ENCODE measurements at places on chromosomes 2 and 18.
A peak's percentile ranks its signal among the peaks of the same experiment; 100 is the strongest.

DNA sequence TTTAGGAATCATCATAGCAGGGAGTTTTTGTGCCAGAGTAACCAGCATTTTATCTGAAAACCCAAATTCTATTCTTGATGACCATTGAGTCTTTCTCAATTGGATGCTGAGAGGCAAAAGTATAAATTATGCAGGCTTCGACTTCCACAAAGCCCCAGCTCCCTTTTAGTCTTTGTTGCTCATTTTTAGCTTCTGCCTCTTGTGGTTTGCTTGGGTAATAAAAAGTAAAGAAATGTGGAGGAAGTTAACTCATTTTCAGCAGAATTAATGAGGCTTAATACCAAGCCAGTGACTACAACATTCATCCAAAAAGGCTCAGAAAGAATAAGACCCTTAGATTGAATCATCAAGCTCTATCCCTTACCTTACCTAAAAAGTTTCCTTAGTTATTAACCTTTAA lies 18.6 kb downstream of the ERMN start:
- peak; percentile 40 for DNase-seq

DNA sequence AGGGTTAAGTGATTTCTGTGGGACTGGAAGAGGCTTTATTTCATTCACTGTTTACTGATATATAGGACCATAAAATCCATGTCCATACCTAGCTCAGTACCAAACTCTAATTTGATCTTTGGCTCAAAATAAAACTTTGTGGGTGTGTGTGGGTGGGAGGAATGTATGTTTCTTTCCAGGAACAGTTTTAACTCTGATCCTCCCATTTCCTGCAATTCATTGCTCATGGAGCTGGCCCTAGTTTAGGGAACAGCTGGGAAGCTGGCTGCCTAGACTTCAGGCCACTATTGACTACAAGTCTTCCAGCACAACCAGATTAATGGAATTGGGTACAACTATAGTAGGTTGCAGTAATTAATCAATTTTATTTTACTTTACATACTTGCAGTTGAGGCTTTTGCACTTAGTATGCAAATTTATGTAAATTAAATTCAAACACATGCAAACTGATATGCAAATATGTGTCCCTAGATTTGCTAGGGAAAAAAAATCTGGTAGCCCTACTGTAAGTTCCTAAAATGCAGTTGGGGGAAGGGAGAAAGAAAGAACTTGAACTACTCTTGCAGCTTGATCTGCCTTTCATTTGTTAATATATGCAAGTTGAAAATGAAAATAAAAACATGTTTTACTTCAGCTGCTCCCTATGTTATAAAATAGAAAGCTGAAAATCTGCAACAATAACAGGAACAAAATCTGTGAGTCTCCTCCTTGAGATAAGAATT lies 1070.3 kb upstream of the CELF4 start:
- DNase-seq, result no peak

DNA sequence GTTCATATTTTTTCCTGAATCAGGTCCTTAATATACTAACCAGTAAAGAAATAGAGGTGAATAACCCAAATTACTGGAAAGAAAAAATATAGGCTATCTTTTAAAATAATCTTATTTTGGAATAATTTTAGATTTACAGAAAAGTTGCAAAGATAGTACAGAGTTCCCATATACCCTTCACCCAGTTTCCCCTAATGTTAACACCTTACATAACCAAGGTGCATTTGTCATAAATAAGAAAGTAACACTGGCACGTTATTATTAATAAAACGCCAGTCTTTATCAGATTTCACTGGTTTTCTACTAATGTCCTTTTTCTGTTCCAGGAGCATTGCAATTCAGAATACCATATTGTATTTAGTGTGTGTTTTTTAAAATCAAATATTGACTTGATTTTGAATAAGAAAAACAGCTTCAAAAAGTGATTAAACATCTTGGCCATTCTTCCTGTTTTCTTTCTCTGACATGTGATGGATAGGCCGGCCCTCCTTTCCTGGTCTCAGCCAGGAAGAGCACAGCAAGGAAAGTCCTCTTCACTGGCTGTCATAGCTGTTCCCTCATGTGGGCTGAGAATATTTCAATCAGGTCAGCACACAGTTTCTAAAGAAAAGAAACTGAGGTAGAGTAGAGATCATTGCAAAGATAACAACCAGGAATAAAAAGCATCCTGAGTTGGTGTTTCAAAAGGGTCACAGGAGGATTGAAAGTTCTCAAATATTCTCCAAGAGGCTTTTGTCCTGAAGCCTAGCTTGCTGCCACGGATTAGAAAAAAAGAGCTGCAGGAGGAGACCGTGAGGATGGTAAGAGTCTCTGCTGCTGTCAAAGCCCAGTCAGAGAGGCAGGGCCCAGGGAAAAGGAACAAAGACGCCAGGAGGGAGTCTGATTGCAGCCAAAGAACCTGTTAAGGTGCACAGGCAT lies 79.3 kb upstream of the ARL5A start:
- DNase-seq, result no peak

DNA sequence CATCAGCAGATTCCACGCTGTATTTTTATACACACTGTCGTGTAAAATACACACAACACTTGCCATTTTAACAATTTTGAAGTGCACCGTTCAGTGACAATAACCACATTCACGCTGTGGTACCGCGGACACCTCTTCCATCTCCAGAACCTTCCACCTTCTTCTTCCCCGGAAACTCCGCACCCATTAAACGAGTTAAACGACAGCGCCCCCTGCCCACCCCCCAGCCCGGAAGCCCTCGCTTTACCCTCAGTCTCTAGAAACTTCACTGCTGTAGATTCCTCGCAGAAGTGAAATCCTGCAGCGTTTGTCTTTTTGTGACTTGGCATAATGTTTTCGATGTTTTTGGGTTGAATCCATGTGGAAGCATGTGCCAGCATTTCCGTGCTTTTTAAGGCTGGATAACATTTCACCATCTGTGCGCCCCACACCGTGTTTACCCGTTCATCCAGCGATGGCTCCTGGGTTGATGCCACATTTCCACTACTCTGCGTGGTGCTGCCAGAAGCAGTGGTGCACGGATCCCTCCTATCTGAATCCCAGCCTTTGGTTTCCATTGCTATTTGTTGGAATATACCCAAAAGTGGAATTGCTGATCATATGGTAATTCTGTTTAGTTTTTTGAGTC lies 32.0 kb upstream of the TMEM18 start:
- no peak for DNase-seq

- no peak for DNase-seq
Measured at GRCh38 chr2:46748735-46749531, 166.7 kb downstream of the MCFD2 start.

DNA sequence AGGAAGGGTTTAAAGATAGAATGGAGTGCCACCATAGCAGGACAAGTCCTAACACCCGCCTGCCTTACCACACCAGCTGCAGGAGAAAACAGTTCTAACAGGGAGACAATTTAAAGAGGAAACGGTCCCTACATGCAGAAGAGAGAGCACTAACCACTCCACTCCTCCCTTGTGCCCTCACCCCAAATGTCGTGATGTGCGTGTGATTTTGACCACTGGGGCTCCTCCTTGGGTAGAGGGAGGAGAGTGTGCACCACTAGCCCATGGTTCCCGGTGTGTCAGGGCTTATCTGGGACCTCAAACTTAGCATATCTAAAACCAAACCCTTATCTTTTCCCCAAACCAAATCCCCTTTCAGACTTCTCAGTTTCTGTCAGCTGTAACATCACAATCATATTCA lies 105.5 kb upstream of the CCDC68 start:
- no peak for DNase-seq
